ENCODE measurements at places on chromosomes 3 and 15.

DNA sequence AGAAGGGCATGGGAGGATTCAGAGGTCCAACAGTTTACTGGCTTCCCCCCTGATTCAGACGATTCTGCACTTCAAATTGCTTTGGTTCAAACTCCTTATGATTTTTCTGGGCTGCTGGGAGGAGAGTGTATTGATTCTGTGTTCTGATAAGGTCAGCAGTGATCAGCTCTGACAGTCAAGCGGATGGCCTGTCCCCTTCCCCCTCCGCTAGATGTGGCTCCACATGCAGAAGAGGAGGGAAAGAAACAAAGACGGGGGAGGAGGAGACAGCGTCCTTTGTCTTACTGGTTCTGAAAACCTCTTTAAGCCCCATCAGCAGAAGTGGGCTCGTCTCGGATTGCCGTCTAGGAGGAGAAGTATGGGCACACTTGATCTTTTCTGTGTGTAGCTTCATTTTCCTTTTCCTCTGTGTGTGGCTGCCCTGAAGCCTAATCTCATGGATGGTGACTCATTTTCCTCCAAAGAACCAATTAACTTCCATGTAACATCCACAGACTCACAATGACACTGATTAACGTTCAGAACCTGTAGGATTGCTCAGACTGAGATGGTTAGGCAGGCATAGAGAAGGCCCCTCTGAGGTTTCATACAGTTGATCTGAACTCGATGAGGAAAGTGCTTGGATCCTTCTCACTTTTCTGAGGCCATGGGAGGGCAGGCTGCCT is 162.4 kb upstream of the PPP2R3A start:
- no peak for DNase-seq

- DNase-seq = no peak
Observed at GRCh38 chr15:85388566-85389305, 8.3 kb downstream of the AKAP13 start.

DNA sequence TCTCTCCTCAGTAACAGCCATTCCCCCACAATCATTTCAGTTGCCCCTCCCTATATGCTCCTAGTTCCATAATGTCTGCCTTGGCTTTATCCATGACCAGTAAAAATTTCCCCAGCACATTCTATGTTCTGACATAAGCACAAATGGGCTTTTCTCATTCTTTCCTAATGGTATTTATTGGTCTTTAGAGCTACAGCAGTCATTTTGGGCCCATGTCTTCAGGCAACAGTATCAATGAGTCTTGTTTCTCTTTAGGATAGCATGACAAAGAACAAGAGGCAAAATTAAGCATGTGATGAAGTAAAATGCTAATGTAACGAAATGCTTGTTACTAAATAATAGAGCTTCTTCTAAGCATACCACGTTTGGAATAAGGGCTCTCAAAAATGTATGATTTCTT is 8.2 kb downstream of the DPP8 start:
- DNase-seq = no peak

GRCh38 chr15:63489352-63489751 is 15.0 kb upstream of the USP3 start:
- DNase-seq = no peak
